ENCODE measurements at places on chromosomes 4 and X.

GRCh38 chr4:16794816-16795445 lies 103.5 kb downstream of the LDB2 start:
- no peak for DNase-seq

DNA sequence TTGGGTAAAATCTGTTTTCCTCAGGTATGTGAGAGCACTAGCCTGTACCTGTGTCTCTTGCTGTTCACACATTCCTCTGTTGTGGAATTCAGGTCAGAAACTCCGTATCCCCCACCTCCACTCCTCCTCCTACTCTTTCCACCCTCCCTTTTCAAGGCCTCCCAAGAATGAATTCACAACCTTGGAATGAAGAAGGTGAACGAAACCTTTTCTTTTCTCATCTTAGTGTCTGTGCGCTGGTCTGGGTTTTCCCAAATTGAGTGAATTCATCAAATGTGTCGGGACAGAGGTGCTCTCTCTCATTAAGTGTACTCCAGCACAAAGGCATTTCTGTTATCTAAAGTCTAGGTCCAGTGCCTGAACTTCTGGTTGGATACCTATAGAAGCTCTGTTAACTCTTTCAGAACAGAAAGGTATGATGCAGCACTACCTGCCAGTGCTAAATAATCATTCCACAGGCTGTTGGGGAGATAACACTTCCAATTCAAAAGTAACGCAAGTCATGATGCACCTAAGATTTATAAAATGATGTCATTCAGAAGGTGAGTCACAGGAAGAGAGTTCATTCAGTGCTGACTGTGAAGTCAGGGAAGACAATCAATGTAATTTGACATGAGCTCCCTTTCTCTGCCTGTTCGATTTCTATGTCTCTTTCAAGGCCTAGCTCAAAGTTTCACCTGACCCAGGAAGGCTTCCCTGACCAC lies 41.9 kb downstream of the COL4A6 start:
- no peak for DNase-seq

DNA sequence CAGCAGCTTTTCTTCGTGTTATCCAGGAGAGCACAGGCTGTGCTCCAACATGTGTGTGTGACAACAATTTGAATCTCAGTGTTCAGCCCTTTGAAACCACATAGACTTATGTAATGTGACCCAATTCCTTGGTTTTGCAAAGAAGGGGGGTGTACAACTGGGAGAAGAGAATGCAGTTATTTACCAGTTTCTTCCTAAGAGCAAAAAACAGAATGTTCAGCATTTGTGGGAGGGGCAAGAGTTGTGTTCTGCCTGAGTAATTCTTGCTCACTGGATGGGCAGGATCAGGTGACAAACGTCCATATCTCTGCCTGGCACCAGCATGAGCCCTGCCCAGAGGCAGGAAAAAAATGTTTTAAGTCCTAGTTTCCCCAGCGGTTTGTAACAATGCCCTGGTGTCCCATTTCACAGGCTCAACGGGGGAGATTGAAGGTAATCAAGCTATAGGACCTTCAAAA lies 72.0 kb downstream of the PRPS1 start:
- DNase-seq = no peak

GRCh38 chr4:21307709-21308108 lies 607.5 kb downstream of the PACRGL start:
- no peak for DNase-seq

GRCh38 chr4:125042041-125042440 lies 272.7 kb upstream of the FAT4 start:
- DNase-seq = no peak

DNA sequence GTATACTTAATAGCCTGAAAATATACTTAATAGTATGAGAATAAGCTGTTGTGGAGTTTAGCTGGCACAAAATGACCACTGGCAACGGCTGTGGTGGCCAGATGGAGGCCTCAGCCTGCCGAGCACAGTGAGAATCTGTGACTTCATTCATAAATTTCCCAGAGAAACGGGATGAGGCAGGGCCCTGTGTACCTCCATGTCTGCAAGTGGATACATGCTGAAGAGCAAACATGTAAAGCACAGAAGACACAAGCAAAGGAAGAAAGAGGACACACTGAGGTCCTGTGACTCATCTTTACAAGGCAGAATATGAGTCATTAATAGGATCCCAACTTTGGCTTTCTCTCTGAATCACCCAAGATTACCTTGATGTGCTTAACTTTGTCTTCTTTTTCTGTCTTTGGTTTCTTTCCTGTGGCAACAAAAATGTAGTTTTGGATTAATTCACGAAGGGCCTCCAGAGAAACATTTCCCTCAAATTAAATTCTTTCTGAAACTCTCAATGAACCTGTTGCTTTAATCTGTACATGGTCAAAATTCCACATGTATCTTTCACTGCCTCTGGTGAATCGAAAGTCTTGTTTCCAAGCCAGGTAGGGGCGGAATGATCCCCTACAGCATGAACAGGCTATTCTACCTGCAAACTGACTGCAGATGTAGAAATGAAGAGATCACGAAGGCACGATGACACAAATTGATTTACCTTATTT lies 56.4 kb downstream of the IRF2 start:
- DNase-seq = no peak

- no peak for DNase-seq
Measured at GRCh38 chr4:39998659-39999345, 21.1 kb upstream of the PDS5A start.

- DNase-seq = no peak
Measured at GRCh38 chr4:81495345-81495744, 23.6 kb upstream of the RASGEF1B start.

- no peak for DNase-seq
Measured at GRCh38 chrX:150364347-150365050, 1.4 kb downstream of the MAMLD1 start.

GRCh38 chr4:94516999-94517398 lies 65.3 kb downstream of the PDLIM5 start:
- no peak for DNase-seq

GRCh38 chrX:332916-333610 lies 14.5 kb upstream of the GTPBP6 start:
- no peak for DNase-seq

GRCh38 chrX:12970691-12971202 lies 4.2 kb upstream of the TMSB4X start:
- no peak for DNase-seq

Data from stimulated activated CD8-positive, alpha-beta memory T cell treated with anti-CD3 and anti-CD28 coated beads, Interleukin-2, amount 100 ng/mL, for 1 hour (primary cell).